Omental fat pad (tissue), 4 donors: ENCODE measurements at places on chromosomes 3 and 15. TPM values are rescaled to one million over a fixed set of nuclear protein-coding genes. Genes with fewer than 3 reads are reported as not detected.

- DNase-seq = no peak
Observed at GRCh38 chr15:80883641-80884040, 104.5 kb downstream of the CEMIP start.

DNA sequence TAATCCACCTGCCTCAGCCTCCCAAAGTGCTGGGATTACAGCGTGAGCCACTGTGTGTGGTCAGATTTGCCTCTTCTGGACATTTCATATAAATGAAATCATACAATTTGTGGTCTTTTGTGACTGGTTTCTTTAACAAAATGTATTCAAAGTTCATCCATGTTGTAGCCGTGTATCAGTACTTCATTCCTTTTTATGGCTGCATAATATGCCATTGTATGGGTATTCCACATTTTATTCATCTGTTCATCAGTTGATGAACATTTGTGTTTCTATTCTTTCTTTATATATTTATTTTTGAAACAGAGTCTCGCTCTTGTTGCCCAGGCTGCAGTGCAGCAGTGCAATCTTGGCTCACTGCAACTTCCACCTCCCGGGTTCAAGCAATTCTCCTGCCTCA lies 25.8 kb downstream of the WDR76 start:
- no peak for DNase-seq

GRCh38 chr15:62782071-62782841 lies 260.3 kb upstream of the TPM1 start:
- no peak for DNase-seq

DNA sequence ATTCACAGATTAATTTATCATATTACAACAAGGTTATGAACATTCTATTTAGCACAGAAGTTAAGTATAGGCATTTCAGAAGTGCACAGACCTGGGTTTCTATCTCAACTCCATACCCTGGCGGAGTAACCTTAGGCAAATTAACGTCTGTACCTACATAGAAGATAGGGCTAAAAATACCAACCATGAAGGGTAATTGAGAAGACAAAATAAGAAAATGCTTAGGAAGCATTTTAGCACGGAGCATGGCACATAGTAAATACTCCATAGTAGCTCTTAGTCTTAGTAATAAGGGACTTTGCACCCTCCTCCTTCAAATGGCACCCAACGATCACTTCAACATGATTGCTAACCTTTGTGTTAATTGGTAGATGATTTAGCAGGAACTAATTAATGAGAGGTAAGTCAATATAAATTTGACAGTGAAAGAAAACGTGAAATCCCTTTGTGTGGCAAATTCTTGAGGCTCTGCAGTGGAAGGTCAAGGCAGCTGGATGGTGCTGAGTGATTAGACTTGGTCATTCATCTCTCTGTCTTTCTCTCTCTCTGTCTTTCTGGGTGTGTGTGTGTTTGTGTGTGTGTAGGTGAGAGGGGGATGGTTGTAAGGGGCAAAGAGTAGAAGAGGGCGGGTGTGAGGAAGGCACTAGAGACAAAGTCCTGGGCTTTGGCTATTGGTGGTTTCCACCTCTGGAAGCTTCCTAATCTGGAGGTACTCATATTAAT lies 131.1 kb upstream of the PHLDB2 start:
- no peak for DNase-seq

GRCh38 chr3:47540281-47540680 lies 26.8 kb upstream of the ELP6 start:
- no peak for DNase-seq

- DNase-seq = no peak
Observed at GRCh38 chr3:26579116-26579515, 43.5 kb upstream of the LRRC3B start.

GRCh38 chr3:139005356-139005993 lies 593 bp downstream of the PRR23A start:
- DNase-seq = no peak

GRCh38 chr3:13278783-13279531 lies 141.2 kb downstream of the NUP210 start:
- DNase-seq = no peak

- no peak for DNase-seq
Observed at GRCh38 chr3:179719048-179719734, 66.4 kb downstream of the USP13 start.

- DNase-seq = no peak
Observed at GRCh38 chr3:41580274-41580959, 381.1 kb downstream of the CTNNB1 start.

Gene SCG5
- total RNA-seq = not detected

Gene CACNA2D2
- total RNA-seq = 0.19 TPM

Gene WDR93
- 0.28 TPM for total RNA-seq

Gene GABRR3
- not detected for total RNA-seq

Gene ACTC1
- total RNA-seq = 5.5 TPM
